ENCODE measurements at places on chromosomes 2 and 18. TPM values are rescaled to one million over a fixed set of nuclear protein-coding genes. Genes with fewer than 3 reads are reported as not detected.

BOK gene
- total RNA-seq: not detected

FAP gene
- not detected for total RNA-seq

THSD7B gene
- not detected for total RNA-seq

POLR1B gene
- total RNA-seq: 33.8 TPM

CPS1 gene
- total RNA-seq: 0.55 TPM

SPP2 gene
- not detected for total RNA-seq

IL1F10 gene
- total RNA-seq: not detected

SPATA3 gene
- not detected for total RNA-seq

- peaks cover 97% of the 10 kb centered on the region for H3K4me1 ChIP-seq
- no peaks in the 10 kb centered on the region for H3K36me3 ChIP-seq
- peak; percentile 96 for DNase-seq
- H3K27me3 ChIP-seq: no peaks in the 10 kb centered on the region
- peak overlapping the region; percentile 89 for H3K4me3 ChIP-seq
These were observed 14.2 kb upstream of the CXCR4 start for GRCh38 chr2:136131961-136132824.

- H3K4me1 ChIP-seq: peaks cover 38% of the 10 kb centered on the region
- no peak overlapping the region for H3K4me3 ChIP-seq
- H3K27me3 ChIP-seq: no peaks in the 10 kb centered on the region
- peak overlapping the region; percentile 90 for H3K27ac ChIP-seq
These were observed 20.3 kb downstream of the RAB3GAP1 start for GRCh38 chr2:135072125-135072997.

DNA sequence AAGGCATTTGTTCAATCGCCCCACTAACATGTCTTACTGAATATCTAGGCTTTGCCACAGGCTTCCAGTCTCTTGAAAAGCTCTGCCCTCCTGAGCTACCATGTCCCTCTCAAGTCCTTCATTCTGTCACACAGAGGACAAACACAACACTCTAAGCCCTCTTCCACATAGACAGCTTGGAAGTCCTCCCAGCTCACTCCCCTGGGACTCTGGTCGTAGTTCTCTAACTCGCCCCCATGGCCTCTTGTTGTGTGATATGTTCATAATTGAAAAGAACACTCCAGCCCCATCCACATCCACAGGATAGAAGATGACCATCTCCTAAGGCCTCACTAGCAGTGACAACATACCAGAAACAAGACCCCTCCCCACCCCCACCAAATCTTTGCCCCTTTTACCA is 37.9 kb downstream of the BUB1 start:
- H3K27ac ChIP-seq: no peak overlapping the region
- no peak overlapping the region for H3K4me3 ChIP-seq
- no peaks in the 10 kb centered on the region for H3K27me3 ChIP-seq
- DNase-seq: no peak
- H3K36me3 ChIP-seq: peaks cover 2% of the 10 kb centered on the region

DNA sequence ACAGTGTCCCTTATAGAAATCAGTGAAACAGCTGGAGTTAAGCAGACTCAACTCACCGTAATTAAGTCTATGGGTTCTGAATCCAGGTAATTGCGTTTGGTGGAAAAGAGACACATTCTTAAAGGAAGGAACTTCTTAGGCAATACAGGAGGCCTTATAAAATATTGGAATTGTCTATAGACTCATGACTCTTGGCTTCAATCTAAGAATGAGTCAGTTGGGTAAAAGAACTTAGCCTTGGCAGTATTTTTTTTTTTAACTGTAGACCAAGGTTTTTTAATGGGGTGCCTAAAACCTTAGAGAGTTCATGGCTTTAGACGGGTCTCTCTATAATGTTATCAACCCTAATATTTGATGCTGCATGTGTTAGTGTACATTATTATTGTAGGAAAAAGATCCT is 47.6 kb downstream of the CCDC85A start:
- no peaks in the 10 kb centered on the region for H3K4me1 ChIP-seq
- DNase-seq: no peak
- H3K27me3 ChIP-seq: no peaks in the 10 kb centered on the region
- H3K4me3 ChIP-seq: no peak overlapping the region
- no peak overlapping the region for H3K27ac ChIP-seq
- no peaks in the 10 kb centered on the region for H3K36me3 ChIP-seq

GRCh38 chr18:41052625-41053024 is 902.4 kb upstream of the PIK3C3 start:
- H3K4me3 ChIP-seq: no peak overlapping the region
- no peak overlapping the region for H3K27ac ChIP-seq
- no peaks in the 10 kb centered on the region for H3K4me1 ChIP-seq
- H3K27me3 ChIP-seq: no peaks in the 10 kb centered on the region
- no peak for DNase-seq

DNA sequence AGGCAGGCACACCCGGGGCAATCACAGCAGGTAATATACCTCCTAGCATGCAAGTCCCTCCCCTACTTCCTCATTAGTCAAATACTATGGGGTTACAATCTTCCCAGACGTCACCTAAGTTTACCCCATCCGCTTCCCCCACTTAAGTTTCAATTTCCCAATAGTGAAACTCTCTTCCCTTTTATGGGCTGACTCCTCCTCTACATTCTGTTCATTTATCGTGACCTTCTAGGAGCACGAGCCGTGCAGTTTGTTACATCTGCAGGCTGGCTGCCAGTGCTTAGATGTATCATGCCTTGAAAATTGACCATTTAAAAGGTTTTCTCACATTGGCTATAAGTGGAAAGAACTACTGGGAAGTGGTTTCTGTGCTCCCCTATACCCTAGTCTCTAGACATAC is 1357.8 kb upstream of the CRIM1 start:
- no peak for DNase-seq
- no peak overlapping the region for H3K27ac ChIP-seq
- H3K36me3 ChIP-seq: no peaks in the 10 kb centered on the region
- no peak overlapping the region for H3K4me3 ChIP-seq
- no peaks in the 10 kb centered on the region for H3K4me1 ChIP-seq
- no peaks in the 10 kb centered on the region for H3K27me3 ChIP-seq

DNA sequence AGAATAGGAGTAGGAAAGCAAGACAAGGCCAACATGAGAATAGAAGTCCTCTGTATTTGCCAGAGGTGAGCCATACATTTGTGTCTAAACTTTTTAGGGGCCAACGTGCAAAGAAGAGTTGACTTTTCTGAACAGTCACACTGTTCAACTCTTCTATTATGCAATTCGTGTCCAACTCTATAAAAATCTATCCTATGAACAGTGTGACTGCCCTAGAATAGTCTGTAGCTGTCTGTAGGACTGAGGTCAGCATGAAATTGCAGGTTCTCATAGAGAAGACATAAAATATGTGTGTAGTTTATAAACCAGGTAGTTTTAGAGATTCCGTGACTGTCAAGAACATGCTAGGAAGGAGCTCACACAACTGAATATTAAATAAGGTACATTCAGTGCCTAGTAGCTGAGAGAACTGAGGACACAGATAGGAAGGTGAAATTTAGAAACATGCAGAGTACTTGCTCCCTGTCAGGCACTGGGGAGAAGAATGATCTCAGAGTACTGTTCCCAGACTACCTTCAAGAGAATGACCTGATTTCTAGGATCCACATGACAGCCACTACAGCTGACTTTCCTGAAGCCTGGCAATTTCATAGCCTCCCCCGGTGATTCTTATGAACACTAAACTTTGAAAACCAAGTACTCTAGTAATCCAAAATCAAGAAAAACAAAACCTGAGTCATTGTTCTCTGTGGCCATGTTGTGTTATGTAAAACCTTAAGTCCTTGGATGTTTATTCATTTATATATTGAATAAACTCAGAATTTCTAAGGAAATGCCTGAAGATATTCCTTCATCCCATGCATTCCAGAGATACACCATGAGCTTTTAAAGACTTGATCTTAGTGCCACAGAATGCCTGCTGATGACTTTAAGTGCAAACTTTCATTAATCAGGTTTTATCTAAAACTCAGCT is 201.5 kb upstream of the BOD1L2 start:
- H3K4me1 ChIP-seq: peaks cover 2% of the 10 kb centered on the region
- H3K4me3 ChIP-seq: no peak overlapping the region
- H3K27ac ChIP-seq: no peak overlapping the region
- no peak for DNase-seq

GRCh38 chr2:196233805-196234475 is 62.6 kb upstream of the STK17B start:
- H3K27me3 ChIP-seq: no peaks in the 10 kb centered on the region
- peaks cover 7% of the 10 kb centered on the region for H3K36me3 ChIP-seq

DNA sequence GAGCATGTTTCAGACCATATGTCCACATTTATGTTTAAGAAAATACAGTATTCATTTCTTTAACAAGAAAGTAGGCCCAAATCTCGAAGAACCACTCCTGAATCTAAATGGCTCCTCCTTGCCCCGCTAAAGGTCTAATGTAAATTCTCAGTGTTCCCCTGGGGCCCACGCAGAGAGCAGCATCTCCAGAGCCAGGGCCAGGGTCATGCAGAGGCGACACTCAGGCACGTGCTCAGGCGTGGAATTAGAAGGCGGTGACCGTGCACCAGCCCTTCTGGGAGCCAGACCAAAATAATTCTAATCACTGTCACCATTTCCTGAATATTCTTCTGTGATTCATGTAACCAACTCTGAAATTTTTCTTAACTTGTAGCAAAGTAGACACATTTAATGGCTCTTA is 68.3 kb upstream of the MYT1L start:
- H3K4me1 ChIP-seq: peaks cover 1% of the 10 kb centered on the region
- no peaks in the 10 kb centered on the region for H3K27me3 ChIP-seq
- H3K36me3 ChIP-seq: no peaks in the 10 kb centered on the region

DNA sequence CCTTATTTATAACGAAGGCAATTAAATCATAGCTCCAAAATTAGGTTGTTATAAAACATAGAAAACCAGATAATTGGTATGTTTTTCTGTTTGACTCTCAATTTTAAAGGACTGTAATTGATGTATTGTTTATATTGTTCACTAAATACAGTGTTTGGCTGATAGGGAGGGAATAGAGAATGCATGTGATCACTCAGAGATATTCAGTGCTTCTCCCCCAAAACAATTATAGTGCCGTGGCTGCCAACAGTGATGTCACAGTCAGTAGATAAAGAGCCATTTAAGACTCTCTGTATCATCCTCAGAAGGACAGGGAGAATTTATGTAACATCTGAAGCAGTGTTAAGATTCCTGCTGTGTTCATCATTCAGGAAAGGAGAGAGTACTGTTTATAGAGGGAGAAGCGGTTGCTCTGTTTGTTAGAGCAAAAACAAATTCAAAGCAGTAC is 69.6 kb downstream of the PHLPP1 start:
- no peak overlapping the region for H3K27ac ChIP-seq
- no peaks in the 10 kb centered on the region for H3K27me3 ChIP-seq
- no peak overlapping the region for H3K4me3 ChIP-seq
- no peaks in the 10 kb centered on the region for H3K36me3 ChIP-seq
- peaks cover 35% of the 10 kb centered on the region for H3K4me1 ChIP-seq
- no peak for DNase-seq

DNA sequence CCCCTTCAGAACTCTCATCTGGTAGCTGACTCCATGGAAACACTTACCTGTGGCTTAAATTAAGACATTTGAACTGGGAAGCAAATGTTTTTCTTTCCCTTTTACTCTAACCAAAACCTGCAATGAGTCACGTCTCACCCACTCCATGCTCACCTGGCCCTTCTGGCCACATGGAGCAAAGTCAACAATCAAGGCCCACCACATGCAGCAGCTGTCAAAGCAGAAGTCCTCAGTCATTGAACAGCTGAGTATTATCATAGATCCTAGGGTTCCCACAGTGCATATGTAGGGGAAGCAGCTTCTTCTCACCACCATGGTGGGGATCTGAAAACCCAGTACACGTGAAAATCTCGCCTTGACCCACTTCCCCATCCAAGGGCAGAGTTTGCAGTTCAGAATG is 12.3 kb upstream of the MEP1B start:
- H3K27ac ChIP-seq: no peak overlapping the region
- no peak for DNase-seq
- H3K36me3 ChIP-seq: no peaks in the 10 kb centered on the region

DNA sequence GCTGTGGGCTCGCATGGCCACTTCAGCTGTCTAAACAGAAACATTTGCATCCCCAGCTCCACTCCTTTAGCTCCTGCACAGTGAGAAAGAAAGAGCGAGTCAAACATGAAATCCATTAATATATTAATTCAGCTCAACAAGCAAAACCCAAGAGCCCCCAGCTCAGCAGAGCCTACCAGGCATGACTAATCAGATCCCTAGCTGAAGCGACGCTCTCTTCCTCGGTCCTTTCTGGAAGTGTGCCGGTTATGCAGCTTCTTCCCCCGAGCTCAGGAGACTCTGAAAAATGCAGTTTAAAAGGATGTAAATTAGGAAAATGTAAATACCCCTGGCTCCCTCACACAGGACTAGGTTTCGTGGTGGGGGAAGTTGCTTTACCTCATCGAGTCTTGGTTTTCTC is 221.5 kb downstream of the ANKRD30B start:
- no peaks in the 10 kb centered on the region for H3K4me1 ChIP-seq
- H3K27ac ChIP-seq: no peak overlapping the region
- H3K27me3 ChIP-seq: no peaks in the 10 kb centered on the region
- DNase-seq: no peak

DNA sequence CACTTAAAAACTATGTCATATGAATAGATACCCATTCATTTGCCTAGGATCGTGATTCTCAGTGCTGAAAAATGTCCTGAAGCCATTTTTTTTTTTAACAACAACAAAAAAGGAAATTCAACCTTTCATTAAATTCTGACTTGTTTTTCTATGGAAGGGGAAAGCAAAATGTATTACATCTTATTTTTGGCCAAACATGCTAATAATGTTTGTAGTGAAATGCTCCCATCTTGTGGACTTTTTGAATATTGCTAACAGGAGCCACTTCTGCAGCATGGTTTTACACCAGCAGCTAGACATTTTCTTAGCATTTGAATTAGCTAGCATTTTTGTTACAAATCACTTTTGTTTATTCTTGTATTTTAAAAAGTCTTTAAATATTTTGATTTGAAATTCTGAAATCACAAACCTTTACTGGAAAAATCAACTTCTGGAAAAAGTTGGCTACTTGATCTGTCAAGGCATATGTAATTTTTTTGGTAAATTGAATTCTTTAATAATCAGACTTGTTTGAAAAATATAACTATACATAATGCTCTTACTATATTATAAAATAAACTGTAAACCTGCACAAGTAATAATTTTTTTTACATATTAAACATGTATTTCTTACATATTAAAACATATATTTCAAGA is 75.8 kb downstream of the KIDINS220 start:
- no peak overlapping the region for H3K4me3 ChIP-seq
- peak; percentile 12 for DNase-seq
- no peak overlapping the region for H3K27ac ChIP-seq
- peaks cover 70% of the 10 kb centered on the region for H3K36me3 ChIP-seq
- H3K27me3 ChIP-seq: no peaks in the 10 kb centered on the region

- no peaks in the 10 kb centered on the region for H3K27me3 ChIP-seq
- DNase-seq: no peak
These were observed 3.9 kb downstream of the NCK2 start for GRCh38 chr2:105748566-105748965.

Data from naive thymus-derived CD8-positive, alpha-beta T cell (primary cell).